ENCODE measurements at places on chromosomes 2 and 18. TPM values are rescaled to one million over a fixed set of nuclear protein-coding genes. Genes with fewer than 3 reads are reported as not detected.

Gene ZSWIM2
- total RNA-seq, result not detected

GRCh38 chr18:76952747-76953146 lies 130.4 kb downstream of the ZNF236 start:
- DNase-seq, result no peak

DNA sequence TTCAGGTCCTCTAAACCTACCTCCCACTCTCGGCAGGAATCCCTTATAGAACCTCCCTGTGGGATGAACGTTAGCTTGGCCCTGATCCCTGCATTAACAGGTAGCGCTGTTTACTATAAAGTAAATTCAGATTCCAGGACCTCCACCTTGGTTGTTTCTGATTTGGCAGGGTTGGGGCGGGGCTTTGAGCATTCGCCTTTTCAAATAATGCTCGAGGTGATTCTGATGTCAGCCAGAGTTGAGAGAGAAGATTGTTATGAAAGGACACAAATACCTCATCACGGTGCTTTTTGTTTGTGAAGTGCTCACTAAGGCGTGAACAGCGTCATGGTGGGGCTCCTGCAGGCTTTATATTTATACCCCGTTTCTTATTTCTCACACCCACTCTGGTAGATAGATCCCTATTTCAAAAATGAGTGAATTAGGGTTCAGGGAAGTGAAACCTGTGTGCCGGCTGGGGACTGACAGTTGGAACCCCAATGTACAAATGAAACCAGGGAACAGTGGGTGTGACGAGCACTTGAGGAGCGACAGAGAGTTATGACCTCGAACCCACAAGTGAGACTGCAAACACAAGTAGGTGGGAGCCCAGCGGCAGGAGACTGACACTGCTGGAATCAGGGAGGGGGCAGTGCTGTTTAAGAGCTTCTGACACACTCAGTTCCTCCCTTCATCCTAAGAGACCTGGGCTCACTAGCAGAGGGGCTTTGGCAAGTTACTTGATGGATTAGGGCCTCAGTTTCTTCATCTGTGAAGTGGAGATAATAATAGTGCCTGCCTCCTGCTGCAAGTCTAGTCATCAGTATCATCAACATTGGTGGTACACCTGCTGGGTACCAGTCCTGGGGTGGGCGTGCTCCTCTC lies 14.2 kb upstream of the CXCR4 start:
- peak; percentile 68 for DNase-seq

- no peak for DNase-seq
These were observed 32.3 kb upstream of the MPP4 start for GRCh38 chr2:201730651-201731285.

Gene ALPG
- total RNA-seq, result not detected
